ENCODE measurements at places on chromosomes 5 and 9.

DNA sequence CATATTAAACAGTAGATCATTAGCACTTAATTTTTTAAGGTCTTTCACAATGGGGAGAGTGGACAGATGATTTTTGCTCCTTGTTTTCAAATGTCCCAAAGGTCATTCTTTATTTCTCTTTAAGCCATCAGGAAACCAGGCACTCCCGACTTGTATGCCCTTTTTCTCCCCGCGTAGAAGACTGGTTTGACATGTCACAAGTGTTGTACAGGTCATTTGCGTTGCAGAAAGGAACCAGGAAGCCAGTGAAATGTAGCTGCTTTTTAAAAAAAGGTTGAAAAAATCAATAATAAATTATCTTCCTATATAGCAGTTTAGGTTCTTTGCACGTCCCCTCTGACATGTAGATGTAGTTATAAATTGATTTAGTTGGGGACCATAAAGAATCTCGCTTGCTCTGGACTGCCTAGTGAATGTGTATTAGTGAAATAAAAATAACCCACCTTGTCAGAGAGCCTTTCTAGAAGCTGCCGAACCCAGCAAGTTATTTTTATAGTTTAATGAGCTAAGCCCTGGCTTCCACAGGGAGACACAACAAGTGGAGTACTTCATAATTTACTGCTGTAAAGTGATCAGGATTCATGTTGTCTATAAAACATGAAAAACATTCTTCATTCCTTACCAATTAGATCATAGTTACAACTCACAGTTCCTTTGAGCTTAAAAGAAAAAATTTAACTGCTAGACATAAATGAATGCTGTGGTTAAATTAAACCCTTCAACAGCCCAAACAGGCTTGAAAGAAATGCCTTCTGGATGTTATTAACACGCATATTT lies 404.6 kb downstream of the CSNK1G3 start:
- no peak for DNase-seq

DNA sequence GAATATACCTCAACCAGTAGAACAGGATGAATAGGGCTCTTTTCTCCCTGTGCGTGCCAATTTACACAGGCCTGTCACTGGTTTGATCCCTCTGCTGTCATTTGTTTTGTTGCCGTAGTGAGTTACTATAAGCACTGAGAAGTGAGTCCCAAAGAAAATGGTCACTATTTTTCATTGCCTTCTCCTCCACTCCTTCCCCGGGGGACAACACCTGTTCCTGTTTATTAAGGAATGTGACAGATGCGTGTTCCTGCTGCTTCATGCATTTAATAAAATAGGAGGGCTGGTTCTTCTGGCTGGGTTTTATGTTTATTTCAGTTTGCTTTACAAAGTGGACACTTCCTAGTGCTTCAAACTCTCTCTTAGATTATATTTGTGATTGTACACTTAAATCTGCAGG lies 6.4 kb downstream of the THBS4 start:
- DNase-seq, result no peak

DNA sequence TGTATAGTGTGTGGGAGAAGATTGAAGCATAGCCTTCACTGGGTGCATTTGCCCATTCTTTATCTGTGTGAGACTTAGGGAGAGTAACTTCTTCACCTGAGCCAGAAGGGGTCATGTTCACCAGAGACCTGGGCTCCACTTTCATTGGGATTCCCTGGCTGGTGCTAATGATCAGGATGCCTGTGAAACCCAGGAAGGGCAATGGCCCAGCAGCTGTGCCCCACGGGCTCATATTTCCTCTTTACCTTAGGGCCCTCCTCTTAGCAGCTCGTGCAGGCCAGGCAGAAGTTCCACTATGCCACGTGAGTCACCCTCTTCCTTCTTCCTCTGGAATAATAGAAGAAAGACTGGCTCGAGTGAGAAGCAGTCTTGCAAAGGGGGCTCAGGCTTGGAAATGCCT lies 5.0 kb downstream of the PPARGC1B start:
- DNase-seq, result no peak

DNA sequence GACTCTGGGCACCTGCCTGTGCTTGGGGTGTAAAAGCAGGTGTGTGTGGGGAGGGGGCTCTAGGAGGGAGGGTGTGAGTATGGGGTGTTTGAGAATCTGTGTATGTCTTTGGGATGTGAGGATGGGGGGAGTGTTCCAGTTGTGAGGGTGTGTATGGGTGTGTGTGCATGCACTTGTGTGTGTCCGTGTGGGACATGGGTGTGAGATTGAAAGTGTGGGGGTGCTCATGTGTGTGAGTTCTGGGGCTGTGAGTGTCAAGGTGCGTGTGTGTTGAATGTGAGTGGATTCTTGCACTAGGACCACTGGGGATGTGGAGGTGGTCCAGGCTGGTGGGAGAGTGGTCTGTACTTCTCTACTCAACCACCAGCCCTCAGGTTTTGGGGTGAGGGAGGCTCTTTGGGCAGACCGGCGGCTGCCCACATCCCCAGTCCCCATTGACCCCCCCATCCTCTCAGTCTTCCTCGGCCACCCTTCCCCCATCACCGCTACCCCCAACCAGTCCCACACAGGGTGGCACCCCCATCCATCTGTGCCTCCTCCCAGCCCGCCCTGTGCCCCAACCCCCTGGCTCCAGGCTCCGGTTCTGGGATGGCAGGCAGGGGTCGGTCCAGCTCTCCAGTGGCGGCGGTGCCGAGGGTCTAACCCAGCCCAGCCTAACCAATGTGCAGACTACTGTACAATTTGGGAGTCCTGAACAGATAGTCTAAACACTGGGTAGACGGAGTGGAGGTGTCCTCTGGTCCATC lies 31.5 kb downstream of the GOLGA2 start:
- DNase-seq, result no peak

DNA sequence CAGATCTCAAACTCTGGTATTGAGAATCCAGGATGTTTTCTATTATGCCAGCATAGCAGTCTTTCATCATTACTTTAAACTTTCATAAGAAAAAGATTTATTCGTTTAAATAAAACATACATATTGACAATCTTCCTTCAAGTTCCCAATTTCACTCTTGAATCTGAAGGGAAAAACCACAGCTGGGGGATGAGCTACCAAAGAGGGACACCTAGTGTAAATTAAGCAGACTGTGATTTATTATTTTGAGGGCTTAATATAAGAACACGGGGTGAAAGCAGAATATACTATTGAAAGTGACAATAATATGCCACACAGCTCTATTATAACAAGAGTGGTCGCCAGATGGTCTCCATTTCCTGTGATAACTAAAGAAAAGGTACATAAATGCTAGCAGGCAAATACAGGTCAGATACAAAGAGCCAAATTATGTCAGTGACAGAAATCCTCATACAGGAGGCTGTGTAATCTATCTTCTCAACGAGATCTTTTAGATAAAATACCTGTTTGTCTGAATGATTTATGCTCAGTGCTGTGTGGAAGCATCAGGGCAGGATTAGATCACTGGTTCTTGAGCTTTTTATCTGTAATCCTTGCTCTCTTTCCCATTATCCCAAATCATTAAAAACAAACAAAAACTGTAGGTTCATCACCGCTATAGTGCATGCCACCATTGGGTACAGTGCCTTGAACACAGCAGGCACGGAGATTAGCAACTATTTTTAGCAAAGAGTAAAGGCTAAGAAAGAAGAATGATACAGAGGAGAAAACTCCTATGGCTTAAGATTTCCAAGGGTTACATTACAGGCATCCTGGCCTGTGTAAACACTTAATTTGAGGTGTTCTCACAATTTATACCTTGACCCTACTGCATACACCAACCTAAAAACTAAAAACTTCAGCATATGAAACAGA lies 116.6 kb downstream of the DROSHA start:
- DNase-seq, result peak; percentile 62

Measured in NCI-H2081 (cell line).